ENCODE measurements at places on chromosomes 16 and 17.

- DNase-seq, result no peak
These were observed 22.0 kb downstream of the UBN1 start for GRCh38 chr16:4869147-4869805.

DNA sequence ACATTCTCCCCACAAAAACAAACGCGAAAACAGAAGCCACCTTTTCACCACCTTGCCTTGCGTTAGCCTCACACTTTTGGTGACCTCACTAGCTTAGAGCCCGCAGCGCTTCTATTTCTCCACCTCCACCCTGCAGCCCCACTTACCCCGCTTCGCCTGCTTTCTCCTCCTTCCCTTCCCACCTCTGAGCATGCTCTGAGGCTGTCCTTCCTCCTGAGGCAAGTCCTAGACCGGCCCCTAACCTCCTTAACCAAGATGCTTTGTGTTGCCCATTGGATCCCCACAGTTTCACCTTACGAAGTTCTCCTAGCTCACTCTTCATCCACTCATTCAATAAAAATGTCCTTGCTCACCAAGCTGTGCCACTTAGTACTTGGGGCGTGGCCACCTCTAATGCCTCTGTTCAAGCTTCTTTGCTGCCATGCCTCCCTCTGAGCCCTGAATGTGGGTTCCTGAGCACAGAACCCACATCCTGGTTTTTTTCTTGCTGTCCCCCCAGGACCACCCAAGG is 1.3 kb downstream of the GNGT2 start:
- DNase-seq, result no peak

- DNase-seq, result no peak
These were observed 24.4 kb downstream of the MPP2 start for GRCh38 chr17:43882761-43883415.

DNA sequence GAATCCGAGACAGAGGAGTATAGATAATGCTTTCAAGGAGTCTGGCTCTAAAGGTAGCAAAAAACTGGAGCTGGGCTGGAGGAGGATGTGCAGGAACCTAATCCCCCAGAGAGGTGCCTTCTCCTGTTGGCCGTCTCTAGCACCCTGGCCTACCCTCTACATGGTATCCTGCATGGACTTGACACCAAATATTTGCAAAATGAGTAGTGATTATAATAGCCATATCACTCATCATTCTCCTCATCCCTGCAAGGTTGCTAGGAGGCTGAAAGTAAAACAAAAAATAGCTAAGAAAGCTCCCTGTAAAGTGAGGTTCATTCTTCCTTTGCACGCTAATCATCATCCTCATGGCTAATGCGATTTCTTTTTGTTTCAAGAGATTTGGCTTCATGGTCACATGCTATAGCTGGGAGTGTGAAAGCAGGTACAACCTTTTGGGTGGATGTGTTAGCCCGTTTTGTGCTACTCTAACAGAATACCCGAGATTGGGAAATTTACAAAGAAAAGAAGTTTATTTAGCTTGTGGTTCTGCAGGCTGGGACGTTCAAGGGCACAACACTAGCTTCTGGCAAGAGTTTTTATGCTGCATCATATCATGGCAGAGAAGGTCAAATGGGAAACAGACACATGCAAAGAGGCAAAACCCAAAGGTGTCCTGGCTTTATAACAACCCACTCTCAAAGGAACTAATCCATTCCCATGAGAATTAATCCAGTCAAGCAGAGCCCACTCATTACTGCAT is 27.1 kb upstream of the CIITA start:
- no peak for DNase-seq

- DNase-seq, result no peak
These were observed 14.5 kb downstream of the ZC3H18 start for GRCh38 chr16:88584676-88585075.

DNA sequence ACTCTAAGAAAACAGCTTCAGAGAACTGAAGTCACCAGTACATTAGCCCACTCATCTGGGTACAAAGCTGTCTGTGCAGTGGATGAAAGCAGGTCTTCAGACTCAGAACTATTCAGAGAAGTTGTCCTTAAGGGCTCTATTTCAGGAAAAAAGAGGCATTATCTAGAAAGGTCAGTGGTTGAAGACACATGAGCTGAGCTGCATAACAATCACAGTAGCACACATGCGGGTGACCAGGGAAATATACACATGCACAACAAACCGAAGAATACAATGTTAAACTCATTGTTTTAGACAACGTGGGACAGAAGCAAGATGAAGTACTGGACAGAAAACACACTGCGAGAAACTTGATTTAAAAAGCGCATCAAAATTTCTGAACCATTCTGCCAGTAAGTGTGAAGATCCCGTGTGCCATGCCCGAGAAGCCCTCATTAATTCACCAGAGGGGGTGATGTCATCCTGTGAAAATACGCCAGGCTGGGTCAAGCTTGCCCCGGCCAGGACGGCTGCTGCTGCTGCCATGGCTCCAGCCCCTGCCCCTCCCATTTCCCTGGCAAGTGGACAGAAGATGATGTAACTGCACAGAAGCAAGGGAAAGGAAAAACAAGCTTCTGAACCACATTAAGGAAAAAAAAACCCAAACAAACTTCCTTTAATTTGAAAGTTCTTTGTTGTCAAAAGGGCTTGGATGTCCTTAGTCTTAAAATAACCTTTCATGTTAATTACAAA is 10.1 kb downstream of the DYNC1LI2 start:
- no peak for DNase-seq

DNA sequence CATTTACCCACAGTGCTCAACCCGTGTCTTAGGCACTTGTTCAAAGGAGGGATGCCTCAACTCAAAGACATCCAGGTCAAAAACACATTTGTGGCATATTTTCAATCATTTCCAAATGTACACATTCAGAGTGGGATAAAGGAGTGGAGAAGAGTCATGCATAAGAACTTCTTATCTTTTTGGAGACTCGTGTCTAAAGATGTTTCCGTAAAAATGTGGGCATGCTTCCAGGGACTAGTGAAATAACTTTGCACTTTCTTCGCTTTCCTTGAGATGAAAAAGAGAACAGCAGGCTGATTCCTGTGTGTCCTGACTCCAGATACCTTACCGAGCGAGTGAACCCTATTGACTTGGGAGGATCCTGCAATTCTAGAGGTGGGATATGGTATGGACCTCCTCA is 256.6 kb upstream of the KCNJ16 start:
- no peak for DNase-seq

- no peak for DNase-seq
These were observed 79.6 kb downstream of the STH start for GRCh38 chr17:46078675-46079074.

DNA sequence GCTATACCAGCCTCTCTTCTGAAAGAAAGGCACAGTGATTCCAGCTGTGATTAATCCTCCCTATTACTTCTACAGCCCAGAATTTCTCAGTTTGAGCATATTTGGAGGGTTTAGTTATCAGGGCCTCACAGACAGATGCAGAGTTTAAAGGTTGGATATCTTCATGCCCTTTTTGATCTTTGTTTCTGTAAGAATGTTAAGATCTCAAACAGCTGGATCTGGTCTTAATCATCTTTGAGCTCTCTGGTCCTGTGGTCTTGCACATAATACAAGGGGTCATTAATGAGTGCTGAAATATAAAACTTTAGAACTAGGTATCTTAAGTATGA is 9.1 kb upstream of the ARL2BP start:
- DNase-seq, result no peak

- no peak for DNase-seq
These were observed 9.8 kb downstream of the MYBBP1A start for GRCh38 chr17:4545217-4545951.

DNA sequence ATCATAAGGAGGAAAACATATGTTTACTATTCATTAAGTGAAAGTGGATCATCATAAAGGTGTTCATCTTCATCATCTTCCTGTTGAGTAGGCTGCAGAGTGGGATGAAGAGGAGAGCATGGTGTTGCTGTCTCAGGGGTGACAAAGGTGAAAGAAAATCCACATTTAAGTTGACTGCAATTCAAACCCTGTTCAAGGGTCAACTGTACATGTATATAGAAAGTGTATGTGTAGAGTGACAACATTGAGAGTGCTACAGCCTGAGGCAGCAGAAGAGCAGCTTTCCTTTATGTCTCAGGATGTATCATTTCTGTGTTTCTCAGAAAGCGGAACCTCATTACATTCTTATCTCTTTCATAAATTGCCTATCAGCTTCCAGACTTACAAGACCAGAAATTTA is 17.2 kb downstream of the ORC6 start:
- no peak for DNase-seq

GRCh38 chr16:12583237-12583897 is 220.3 kb downstream of the CPPED1 start:
- DNase-seq, result no peak

GRCh38 chr17:36859706-36860105 is 77.6 kb upstream of the LHX1 start:
- DNase-seq, result no peak

DNA sequence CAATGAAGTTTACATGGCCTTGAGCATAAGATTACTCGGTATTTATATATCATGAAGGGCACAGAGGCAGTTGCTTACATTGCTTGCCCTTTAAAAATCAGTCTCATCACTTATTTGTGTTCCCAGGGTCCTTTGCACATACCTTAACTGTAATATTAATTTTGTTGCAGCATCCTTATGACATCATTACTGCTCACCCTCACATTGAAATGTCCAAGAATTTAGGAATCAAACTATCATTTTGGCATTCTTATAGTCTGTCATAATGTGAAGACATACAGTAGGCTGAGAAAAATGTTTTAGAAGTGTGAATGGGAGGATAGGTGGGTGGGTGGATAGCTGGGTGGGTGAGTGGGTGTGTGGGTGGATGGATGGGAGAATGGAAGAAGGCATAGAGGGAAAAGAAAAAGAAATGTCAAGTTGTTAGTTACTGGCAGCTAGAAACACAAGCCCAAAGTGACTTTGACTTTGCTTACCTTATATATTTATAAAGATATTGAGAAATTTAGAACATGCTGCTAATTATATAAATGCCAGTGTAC is 17.8 kb downstream of the ADAMTS18 start:
- DNase-seq, result no peak

DNA sequence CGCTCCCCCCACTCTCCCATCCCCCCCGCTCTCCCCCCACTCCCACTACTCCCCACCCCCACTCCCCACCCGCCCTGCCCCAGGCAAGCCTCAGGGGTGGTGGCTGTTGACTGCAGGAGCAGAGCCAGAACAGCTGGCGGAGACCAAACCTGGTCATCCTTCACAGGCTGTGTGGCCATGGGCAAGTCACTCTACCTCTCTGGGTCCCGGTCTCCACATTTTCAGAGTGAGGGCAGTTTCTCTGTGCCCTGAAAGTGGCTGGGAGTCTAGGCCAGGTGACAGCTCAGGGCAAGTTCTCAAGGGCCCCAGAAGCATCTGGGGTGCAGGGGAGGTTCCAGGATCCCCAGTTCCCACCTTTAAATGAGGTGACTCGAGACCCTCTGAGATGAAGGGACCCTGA is 15.1 kb upstream of the BAHCC1 start:
- no peak for DNase-seq

- no peak for DNase-seq
These were observed 1.3 kb upstream of the ACTG1 start for GRCh38 chr17:81513753-81514488.

DNA sequence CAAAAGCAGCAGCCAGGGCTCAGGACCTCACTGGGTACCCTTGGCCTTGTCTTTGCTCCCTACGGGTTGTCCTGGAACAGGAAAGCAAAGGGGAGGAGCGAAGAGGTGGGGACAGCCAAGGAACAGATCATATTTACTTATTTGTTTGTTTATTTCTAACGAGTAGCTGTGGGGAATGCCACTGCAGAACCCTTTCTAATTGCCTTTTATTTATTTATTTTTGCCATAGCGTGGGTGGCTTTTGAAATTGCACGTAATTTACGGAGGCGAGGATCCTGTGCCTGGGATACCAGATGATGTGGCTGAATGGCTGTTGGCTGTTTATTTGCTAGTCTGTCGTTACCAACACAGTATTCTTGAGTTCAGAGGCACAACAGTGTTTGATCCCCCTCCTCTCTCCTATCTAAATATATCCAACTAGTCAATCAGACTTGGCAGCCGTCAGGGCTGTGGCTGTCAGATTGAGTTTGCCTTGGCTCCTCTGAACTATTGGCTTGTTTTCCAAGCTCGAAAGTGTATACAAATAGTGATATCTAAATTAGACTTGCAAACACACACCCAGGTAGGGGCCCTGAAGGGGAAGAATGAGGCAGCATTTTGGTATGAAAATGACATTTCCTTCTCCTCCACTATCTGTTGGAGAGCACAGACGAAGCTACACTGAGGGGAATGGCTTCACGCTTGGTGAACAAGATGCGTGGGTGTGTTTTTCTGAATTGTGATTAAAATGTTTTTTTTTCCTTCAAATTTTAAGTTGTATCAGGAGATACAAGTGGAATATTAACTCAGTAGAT is 110.4 kb downstream of the MSI2 start:
- no peak for DNase-seq

DNA sequence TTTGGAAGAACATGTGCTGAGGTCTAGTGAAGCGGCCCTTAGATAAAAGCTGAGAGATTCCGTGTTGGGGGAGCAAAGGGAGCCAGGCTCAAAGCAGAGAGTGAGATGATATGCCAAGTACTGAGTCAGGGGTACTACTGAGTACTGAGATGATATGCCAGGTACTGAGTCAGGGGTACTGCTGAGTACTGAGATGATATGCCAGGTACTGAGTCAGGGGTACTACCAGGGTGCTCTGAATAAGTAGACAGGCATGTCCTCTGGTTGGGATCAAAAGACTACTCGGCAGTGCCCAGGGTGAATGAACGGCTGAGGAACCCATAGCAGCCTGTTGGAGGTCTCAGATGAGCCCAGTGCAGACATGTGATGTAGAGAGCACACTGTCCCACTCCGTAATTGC is 239.0 kb downstream of the SOX9 start:
- DNase-seq, result no peak

GRCh38 chr17:42566215-42566882 is 551 bp upstream of the MLX start:
- no peak for DNase-seq

DNA sequence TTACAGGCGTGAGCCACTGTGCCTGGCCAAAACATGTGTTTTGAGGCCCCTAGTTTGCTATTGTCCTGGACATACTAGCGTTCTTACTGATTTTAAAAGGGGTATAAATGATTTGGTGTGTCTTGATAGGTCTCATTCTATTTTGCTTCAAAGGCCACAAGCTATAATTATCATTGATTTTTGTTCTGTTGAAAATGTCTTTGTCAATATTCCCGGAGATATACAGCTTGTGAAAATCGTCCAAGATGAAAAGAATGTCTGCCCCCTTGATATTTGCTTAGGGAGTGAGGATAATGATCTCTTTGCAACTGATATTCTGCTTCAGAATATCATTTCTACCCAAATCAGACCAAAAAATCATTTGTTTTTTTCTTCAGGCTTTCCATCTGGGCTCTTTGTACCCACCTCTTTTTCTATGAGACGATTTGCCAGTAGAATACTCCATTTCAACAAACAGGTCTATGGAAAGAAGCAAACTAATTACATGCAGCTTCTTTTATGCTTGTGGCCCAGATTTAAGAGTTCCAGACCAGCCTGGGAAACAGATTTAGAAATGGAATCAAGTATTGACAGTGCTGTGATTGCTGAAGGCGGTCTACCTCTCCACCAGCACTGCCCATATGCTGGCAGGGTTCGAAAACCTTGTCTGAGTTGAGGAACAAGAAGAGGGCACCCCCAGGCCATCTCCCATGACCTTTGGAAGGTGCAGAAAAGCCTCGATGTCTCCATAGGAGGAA is 14.1 kb upstream of the ST6GALNAC1 start:
- no peak for DNase-seq

- DNase-seq, result no peak
These were observed 10.6 kb upstream of the PLD6 start for GRCh38 chr17:17216776-17217175.

GRCh38 chr16:6189216-6189615 is 1091.6 kb upstream of the EEF2KMT start:
- no peak for DNase-seq

GRCh38 chr17:77374170-77374936 is 233.6 kb downstream of the SEC14L1 start:
- no peak for DNase-seq

All from stimulated activated CD8-positive, alpha-beta memory T cell treated with anti-CD3 and anti-CD28 coated beads, Interleukin-12 subunit alpha, Interleukin-12 subunit beta, amount 100 ng/mL, for 1 hour (primary cell).